ENCODE measurements at places on chromosomes 1 and 21.

DNA sequence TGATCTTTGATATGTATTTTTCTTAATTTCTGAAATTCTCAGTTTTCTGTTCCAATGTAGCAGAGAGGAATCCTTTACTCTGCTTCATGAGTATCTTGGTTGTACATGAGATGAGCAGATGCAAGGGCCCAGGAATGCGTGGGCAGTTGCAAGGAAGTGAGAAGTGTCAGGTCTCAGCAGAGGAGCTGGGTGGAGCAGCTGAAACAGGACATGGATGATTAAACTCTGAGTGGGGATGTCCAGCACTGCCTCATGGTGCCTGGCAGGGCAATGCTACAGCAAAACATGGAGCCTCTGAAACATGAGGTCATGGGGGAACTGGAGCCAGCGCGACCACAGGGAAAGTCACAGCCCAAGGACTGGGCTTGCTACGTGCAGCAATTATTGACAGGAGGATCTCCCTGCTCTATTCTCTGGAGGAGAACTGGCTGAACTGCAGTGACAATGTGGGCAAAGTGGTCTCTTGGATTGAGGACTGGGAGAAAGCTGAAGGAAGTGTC lies 48.4 kb downstream of the COLGALT2 start:
- no peak for DNase-seq

GRCh38 chr1:73907051-73907450 lies 290.9 kb downstream of the LRRIQ3 start:
- DNase-seq, result no peak

GRCh38 chr1:8847990-8848389 lies 30.5 kb downstream of the ENO1 start:
- no peak for DNase-seq

- no peak for DNase-seq
Measured at GRCh38 chr1:114468710-114469468, 42.1 kb downstream of the TRIM33 start.

DNA sequence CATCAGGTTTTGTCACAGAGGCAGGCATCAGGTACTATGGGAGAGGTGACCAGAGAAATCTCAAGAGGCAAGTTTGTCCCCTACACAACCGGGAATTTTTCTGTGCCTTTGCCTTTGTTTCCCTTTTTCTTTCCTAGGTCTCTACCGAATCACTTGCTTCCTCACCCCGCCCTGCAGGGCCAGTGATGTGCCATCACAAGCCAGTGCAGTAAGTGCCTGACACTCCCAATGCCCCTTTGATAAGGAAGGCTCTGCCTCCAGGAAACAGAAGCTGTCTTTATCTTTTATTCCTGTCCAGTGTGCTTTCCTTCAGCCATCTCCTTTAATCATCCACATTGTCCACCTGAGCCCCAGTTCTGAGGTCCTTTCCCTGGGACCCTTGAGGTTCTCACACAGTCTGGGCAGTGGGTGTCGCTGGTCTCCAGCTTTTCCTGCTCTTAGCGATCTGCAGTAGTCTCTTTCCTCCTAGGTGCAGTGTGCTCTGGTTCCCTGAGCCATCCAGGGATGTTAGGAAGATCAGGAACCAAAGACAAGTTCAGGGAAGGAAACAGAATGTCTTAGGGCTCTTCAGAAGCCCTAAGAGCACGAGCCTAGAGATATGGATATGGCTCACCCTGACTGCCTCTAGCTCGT lies 36.6 kb downstream of the GJA5 start:
- DNase-seq, result peak; percentile 91

DNA sequence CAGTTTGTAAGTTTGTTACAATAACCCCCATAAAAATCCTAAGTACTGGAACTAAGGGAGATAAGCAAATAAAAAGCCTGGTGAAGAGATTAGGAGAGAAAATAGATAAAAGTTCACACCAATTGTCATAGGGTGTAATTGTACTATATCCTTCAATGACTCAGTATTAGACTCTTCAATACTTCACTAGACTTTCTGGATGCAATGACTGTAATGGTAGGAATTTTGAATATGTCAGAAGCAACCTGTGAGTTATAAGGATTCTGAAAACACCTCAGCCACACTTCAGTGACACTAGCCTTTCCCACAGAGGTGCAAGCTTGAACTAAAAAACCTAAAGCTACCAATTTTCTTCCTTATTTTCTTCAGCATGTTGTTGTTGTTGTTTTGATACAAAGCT lies 147.9 kb downstream of the PTGER3 start:
- DNase-seq, result no peak

- no peak for DNase-seq
Measured at GRCh38 chr1:244077473-244078220, 26.6 kb downstream of the ZBTB18 start.

DNA sequence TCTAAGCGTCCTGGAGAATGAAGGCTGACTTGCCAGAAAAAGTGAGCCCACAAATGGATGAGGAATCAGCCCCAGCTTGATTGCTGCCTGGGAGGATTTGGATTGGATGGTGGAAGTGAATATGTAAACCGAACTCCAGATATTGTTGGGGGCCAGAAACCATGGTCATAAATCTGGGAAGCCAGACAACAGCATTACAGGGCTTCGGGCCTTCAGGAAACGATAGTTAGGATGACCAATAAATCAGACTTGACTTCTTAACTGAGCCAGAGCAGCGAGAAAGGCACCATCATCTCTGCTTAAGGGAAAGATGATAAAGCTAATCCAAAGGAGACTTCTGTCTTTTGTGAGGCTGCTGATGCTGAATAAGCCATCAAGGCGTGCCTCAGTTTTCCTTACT lies 26.6 kb downstream of the FAM78B start:
- DNase-seq, result no peak

- no peak for DNase-seq
Measured at GRCh38 chr1:47697616-47698335, 259.9 kb downstream of the FOXD2 start.

DNA sequence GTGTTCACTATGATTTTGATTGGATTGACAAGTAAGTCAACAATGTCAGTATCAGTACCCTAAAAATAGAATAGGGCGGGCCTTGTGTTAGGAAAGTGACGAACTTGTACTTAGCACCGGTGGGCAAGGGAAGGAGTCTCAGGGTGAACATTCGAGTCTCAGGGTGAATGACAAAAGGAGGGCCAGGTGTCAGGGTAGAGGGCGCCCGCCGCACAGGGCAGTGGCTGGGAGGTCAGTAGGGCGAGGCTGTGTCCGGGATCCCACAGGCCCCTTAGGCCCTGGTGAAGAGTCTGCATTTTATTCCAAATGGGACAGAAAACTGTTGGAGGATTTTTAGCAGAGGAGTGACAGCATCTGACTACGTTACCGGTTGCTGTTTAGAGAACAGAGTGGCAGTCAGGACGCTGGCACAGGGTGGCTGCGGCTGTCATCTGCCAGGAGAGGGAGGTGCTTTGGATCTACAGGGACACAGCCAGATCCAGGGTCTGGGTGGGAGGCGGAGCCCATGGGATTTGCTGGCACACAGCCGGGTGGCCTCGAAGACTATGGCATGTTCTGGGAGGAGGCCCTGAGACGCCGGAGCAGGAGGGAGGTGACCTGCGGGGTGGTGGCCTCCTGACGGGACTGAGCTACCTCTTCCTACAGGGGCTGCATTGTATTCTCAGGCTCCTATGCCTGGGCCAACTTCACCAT lies 11.0 kb downstream of the AGTRAP start:
- DNase-seq, result no peak

GRCh38 chr1:235017719-235018118 lies 110.9 kb downstream of the TOMM20 start:
- DNase-seq, result no peak

DNA sequence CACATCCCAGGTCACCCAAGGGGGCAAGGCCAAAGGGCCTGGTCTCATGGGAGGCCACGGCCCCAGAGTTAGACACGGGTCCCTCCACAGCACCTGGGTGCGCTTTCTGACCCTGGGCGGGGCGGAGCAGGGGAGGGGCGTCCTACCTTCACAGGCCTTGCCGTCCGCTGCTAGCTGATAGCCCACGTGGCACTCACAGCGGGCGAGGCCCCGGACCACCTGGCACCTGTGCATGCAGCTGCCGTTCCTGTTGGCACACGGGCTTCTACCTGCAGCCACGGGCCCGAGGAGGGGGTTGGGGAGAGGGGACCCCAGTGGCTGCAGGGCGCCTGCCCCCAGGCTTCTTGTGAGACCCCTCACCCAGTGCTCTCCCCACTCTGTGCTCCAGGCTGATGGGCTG lies 59.9 kb downstream of the ARHGEF16 start:
- DNase-seq, result no peak

DNA sequence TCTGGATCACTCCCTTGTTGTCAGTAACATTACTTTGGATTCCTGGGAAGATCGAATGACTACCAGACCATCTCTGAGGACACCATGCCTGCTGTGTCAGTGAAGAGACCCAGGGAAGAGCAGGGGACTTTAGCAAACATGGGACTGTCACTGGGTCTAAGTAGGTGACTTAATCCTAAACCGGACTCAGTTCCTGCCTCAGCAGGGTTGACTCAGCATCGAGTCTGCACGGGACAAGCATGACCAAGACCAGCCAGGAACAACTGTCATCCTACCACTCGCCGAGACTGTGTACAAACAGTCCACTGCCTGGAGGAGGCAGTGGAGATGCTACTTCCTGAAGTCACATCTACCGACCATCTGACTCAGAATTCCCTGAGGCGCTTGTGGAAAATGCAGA lies 53.2 kb upstream of the RAB4A start:
- DNase-seq, result no peak

DNA sequence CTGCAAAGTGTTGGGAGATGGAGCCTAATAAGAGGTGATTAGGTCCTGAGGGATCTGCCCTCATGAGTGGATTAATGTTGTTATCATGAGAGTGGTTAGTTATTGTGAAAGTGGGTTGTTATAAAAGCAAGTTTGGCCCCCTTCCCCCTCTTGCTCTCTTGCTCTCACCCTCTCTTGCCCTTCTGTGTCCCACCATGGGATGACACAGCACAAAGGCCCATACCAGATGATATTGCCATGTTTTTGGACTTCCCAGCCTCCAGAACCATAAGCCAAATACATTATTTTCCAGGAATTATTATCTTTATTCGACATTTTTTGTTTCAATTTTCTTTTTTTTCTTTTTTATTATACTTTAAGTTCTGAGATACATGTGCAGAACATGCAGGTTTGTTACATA lies 41.4 kb upstream of the IGSF5 start:
- DNase-seq, result no peak

DNA sequence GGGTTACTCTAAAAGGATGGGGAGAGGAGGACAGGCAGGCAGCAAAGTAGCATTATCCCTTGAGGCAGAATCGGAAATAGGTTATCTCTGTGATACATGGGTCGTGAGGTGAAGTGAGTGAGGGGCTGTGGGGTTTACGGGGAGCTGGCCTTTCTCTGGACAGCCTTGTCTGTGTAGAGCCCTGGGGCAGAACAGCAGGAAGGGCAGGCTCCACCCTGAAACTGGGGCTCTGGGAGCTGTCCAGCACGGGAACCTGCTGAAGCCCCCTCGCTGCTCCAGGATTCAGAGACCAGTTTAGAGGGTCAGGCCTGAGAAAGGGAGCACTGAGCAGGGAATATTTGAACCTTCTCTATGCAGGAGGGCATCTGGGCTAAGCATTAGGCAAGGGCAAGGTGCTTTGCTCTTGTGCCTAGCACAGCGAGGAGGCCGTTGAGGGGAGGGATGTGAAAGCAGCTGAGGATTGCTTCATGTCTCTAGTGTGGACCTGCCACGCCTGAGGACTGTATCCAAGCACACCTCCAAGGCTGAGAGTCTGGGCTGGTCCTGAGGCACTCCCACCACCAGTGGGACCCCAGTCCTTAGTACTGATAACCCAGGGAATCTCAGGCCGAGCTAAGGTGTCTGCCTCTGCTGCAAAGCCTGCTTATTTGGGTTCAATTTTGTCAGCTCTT lies 55.8 kb downstream of the NAV1 start:
- no peak for DNase-seq

- no peak for DNase-seq
Measured at GRCh38 chr21:34733852-34734251, 65.1 kb downstream of the CLIC6 start.

- no peak for DNase-seq
Measured at GRCh38 chr1:17061486-17061885, 7.7 kb upstream of the SDHB start.

DNA sequence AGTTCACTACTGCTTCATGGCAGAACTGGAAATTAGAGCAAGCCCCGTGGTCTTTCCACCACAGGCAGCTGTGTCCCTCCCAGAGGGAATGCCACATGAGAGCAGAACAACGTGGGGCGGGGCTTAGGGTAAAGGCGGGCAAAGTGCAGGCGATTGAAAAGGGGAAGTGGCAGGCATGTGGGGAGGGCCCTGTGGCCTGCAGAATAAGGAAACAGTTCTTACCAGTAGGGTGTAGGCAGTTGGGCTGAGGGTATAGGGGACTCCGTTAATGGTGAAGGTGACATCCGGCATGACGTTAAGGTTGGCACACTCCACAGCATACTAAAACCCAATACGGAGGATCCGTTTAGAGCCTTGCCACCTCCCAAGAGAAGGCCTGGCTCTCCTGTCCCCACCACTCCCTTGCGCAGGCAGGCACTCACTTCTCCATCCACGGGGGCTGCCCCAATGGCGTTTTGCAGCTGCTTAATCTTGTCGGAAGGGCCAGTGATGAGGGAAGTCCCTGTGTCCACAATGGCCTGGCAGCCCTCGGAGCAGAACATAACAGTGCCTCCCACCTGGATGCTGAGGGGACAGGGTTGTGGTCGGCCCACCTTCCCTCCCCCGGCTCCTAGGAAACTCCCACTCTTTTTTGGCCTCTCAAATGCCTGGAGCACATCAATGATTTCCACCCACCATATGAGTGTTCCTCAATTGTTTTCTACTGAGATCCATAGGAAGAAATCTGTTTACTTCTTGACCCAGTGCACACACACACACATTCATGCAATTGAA lies 9.1 kb upstream of the RAB7B start:
- peak; percentile 29 for DNase-seq

DNA sequence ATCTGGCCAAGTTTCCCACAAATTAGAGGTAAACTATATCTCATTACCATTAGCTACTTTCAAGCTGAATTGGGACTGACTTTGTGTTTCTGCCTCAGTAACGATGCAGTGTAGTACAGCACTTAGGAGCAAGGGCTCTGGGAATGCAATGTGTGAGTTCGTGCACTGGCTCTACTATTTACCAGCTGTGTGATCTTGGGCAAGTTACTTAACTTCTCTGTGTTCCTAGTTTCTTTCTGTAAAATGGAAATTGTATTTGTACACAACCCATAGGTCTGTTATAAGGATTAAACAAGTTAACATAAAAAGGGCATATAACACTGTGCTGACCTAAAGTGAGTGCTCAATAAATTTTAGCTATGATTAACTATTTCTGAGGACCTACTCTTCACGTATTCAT lies 65.0 kb upstream of the CSF1 start:
- peak; percentile 35 for DNase-seq

GRCh38 chr1:203083463-203083921 lies 2.3 kb downstream of the MYOG start:
- peak; percentile 19 for DNase-seq

All from WERI-Rb-1 (cell line).